Thoracic aorta endothelial cell (primary cell): ENCODE measurements at places on chromosomes 3 and 15. TPM values are rescaled to one million over a fixed set of nuclear protein-coding genes. Genes with fewer than 3 reads are reported as not detected.

The PSTPIP1 gene
- 0.36 and 1.9 TPM in 2 replicates for total RNA-seq

The SLC24A5 gene
- 0.07 TPM in 1 of 2 replicates, not detected in the other for total RNA-seq

The GPR149 gene
- not detected in 2 replicates for total RNA-seq

The CSK gene
- total RNA-seq: 37.5 and 47.6 TPM in 2 replicates

The PPCDC gene
- 9.8 and 11.2 TPM in 2 replicates for total RNA-seq

The SLC9A9 gene
- total RNA-seq: 3.7 and 5.6 TPM in 2 replicates

The CLDN16 gene
- total RNA-seq: not detected in 2 replicates

The DUOX1 gene
- under 0.01 TPM in 1 of 2 replicates, not detected in the other for total RNA-seq

The GLDN gene
- total RNA-seq: not detected in 2 replicates

The SPINT1 gene
- 0.93 and 1.4 TPM in 2 replicates for total RNA-seq

The SLC22A13 gene
- 0.22 and 0.27 TPM in 2 replicates for total RNA-seq

The ATP8B4 gene
- total RNA-seq: not detected in 2 replicates

The ARMC8 gene
- total RNA-seq: 70.4 and 81.4 TPM in 2 replicates

The SOX14 gene
- not detected in 2 replicates for total RNA-seq

The ATP2B2 gene
- not detected in 2 replicates for total RNA-seq

The FETUB gene
- total RNA-seq: not detected in 2 replicates

The GOLGA8M gene
- total RNA-seq: 0.27 TPM in 1 of 2 replicates, not detected in the other

The SEMA6D gene
- total RNA-seq: 10.0 and 12.4 TPM in 2 replicates

The IQCF5 gene
- total RNA-seq: not detected in 2 replicates

The SPINK8 gene
- total RNA-seq: not detected in 2 replicates

The HTR3E gene
- not detected in 2 replicates for total RNA-seq

The ITIH1 gene
- total RNA-seq: not detected in 2 replicates

The MNS1 gene
- total RNA-seq: 1.4 and 1.6 TPM in 2 replicates

The OR5H6 gene
- not detected in 2 replicates for total RNA-seq

The PLA2G4D gene
- not detected in 2 replicates for total RNA-seq

The PLSCR4 gene
- total RNA-seq: 63.7 and 129 TPM in 2 replicates

The GOLGA8O gene
- total RNA-seq: 0.13 and 0.29 TPM in 2 replicates

The FSIP1 gene
- 0.50 and 0.80 TPM in 2 replicates for total RNA-seq

The UBE3A gene
- total RNA-seq: 98.7 and 102 TPM in 2 replicates

The TPRG1 gene
- total RNA-seq: 0.13 TPM in 1 of 2 replicates, not detected in the other

The GOLGA8J gene
- total RNA-seq: not detected in 2 replicates

The CCNB2 gene
- 50.8 and 94.9 TPM in 2 replicates for total RNA-seq

The DNAJC19 gene
- total RNA-seq: 37.0 and 42.6 TPM in 2 replicates

The PTH1R gene
- 0.36 TPM in 1 of 2 replicates, not detected in the other for total RNA-seq

The SCN11A gene
- 0.14 and 0.27 TPM in 2 replicates for total RNA-seq

The TLR9 gene
- total RNA-seq: under 0.01 TPM in 1 of 2 replicates, not detected in the other

The RASGRF1 gene
- not detected in 2 replicates for total RNA-seq

The HEMK1 gene
- 10.8 and 12.0 TPM in 2 replicates for total RNA-seq

The MAP4 gene
- 160 and 190 TPM in 2 replicates for total RNA-seq

The P2RY13 gene
- not detected in 2 replicates for total RNA-seq

The LRRIQ4 gene
- total RNA-seq: under 0.01 and 0.07 TPM in 2 replicates

The TRPM1 gene
- 0.14 and 0.27 TPM in 2 replicates for total RNA-seq

The TGM5 gene
- total RNA-seq: not detected in 2 replicates

The C3orf49 gene
- total RNA-seq: not detected in 2 replicates

The RTP1 gene
- total RNA-seq: 0.13 TPM in 1 of 2 replicates, not detected in the other

The PIGZ gene
- 3.4 and 3.7 TPM in 2 replicates for total RNA-seq

The WDR82 gene
- 74.7 and 80.6 TPM in 2 replicates for total RNA-seq

The KLHL25 gene
- total RNA-seq: 3.5 and 4.5 TPM in 2 replicates

The WDR49 gene
- under 0.01 and 0.07 TPM in 2 replicates for total RNA-seq

The IP6K2 gene
- 47.9 and 57.8 TPM in 2 replicates for total RNA-seq

The VGLL3 gene
- total RNA-seq: 2.1 and 3.7 TPM in 2 replicates

The MEX3B gene
- 7.3 and 10.9 TPM in 2 replicates for total RNA-seq

The BNIP2 gene
- 256 and 296 TPM in 2 replicates for total RNA-seq

The MESP1 gene
- total RNA-seq: 0.36 and 0.66 TPM in 2 replicates
